CD4-positive, alpha-beta T cell treated with Interleukin-15 for 1 hour (primary cell): ENCODE measurements at places on chromosomes 11 and 22.

DNA sequence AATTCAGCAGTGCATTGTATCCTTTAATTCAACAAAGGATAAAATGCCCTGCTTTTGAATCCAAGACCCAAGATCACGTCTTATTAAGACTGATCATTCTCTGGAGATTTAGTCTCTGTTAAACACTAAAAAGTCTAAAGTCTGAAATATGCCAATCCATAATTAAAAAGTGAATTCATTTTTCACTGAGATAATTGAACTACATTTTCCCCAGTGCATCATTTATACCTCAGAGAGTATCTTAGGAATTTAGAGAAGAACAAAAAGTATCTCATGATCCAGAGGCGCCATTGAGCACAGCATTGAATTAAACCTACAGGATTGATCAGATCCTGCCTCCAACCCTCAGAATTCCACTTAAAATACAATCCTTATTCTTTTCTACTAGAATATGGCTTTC, 5.4 kb downstream of the OR5AP2 start:
- no peak for DNase-seq

GRCh38 chr11:5550440-5551095, 2.2 kb upstream of the OR52H1 start:
- DNase-seq = no peak

GRCh38 chr11:39732001-39732400, 1727.5 kb downstream of the LRRC4C start:
- no peak for DNase-seq

- DNase-seq = no peak
Measured at GRCh38 chr22:23245799-23246136, 65.5 kb downstream of the BCR start.

DNA sequence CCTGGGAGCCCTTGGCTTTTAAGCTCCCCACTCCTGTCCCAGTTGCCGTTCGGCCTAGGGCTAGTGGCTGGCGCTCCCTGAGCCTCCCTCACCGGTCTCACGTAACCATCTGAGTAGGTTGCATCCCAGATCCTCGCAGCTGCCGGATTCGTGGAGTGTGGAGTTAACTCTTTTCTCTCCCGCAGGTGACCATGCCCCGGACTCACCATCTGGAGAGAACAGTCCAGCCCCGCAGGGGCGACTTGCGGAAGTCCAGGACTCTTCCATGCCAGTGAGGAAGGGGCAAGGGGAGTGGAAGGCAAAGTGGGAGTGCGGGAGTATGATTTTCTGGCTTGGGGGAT, 902 bp downstream of the MUS81 start:
- DNase-seq = no peak

DNA sequence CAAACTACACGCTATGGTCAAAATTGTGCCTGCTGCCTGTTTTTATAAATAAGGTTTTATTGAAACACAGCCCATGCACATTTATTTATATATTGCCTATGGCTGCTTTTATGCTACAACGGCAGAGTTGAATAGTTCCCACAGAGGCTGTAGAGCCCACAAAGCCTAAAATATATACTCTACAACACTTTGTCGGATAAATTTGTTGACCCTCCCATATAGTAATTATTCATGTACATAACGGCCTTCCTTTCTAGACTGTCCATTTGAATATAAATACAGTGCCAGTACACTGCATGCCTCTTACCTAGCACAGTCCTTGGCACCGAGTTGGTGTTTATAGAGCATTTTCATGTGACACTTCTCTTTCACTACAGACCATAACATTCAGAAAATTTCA, 314.0 kb downstream of the LRRC4C start:
- DNase-seq = no peak

DNA sequence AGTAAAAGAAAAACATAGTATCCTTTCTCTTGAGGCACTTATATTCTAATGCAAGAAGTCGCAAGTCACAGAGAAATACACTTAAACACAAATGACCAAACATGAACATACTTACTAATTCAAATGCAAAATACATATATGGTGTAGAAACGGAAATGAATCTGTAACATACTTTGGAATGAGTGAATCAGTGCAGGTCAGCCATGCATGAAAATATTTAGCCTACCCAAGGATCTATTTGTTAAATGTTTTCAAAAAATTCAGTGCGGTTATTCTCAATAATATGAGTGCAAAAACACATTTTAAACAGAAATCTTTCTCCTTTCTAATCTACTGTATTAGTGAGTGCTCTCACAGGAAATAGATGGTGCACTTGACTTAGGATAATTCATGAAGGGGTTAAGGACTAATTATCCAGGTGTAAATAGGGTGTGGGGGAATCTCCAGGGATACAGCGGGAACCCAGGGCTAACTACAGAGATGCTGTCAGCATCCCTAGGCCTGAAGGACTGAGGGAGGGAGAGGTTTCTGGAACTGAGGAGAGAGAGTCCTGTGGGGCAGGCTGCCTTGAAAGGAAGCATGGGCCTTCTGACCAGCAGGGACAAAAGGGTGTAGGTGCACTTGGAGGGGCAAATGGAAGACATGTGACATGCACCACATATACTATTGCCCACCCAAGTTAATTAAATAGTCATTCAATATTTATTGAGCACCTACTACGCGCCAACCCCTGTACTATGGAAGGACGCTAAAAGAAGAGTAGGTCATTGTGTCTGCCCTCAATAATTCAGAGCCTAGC, 139.2 kb downstream of the MAML2 start:
- DNase-seq = no peak

DNA sequence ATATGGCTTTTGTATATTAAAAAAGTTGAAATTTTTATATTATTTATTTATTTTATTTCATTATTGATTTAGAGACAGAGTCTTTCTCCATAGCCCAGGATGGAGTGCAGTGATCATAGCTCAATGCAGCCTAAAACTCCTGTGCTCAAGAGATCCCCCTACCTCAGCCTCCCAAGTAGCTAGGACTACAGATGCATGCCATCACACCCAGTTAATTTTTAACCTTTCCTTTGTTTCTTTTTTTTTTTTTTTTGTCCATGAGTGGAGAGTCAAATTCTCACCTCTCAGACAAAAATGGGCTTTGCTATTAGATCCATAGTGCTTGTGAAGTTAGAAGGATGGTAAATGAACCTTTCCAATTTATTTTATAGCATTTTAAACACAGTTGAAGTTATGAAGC, 182.5 kb downstream of the SOX6 start:
- no peak for DNase-seq

GRCh38 chr22:20648306-20648903, 125.5 kb upstream of the SERPIND1 start:
- no peak for DNase-seq

DNA sequence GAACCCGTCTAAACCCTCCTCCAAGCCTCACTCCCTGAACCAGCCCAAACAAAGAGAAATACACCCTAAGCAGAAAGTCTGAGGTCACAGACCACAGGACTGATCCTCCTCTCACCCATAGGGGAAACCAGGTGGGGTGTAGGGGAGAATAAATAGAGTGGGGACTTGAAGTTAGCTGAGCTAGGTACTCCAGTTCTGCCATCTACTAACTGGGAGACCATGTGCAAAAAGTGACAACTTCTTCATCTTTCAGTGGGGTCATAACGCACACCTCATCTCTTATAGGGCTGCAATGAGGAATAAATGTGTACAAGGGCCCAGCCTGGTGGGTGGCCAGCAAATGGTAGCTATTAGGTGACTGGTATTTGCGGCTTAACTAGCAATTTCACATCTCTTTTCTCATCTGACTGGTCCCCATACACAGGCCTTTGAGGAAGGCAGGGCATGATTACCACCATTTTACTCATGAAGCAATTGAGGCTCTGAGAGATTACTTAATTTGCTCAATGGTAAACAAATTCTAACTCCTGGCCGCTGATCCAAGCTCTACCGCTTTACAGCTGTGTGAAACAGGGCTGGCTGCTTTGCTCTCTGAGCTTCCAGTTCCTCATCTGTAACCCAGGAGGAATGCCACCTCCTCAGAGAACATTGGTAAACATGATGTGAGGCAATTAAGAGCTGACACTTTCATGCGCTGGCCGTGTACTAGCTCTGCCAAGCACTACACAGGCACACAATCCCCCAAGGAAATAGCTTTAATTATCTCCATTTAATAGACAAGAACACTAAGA, 16.6 kb downstream of the TBC1D10A start:
- DNase-seq = no peak

DNA sequence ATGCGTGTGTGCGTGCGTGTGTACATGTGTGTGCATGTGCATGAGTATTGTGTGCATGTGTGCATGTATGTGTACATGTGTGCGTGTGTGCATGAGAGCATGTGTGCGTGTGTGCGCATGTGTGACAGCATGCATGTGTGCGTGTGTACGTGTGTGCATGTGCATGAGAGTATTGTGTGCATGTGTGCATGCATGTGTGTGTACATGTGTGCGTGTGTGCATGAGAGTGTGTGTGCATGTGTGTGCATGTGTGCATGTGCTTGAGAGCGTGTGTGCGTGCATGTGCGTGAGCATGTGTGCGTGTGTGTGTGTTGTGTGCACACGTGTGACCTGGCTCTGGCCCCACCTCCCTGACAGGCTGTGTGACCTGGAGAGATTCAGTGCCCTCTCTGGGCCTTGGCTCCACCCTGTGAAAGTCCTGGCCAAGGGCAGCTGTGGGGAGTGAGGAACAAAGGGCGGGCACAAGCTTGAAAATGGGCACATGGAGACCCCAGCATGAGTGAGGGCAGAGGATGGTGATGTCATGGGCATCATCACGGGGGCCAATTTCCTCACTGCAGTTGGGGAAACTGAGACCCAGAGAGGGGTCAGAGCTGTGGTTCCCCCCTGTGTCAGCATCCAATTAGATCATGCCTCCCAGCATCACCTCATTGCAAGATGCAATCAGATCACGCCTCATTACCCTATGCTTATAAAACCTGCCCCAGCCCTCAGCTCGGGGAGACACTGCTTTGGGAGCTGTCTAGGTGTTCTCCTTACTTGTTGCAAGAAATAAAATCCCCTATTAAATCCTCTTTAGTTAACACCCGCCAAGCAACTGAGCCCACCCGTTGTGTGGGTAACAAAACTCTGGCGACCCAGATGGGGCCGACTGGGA, 658 bp downstream of the ACY3 start:
- peak; percentile 5 for DNase-seq

- peak; percentile 76 for DNase-seq
Measured at GRCh38 chr11:1310772-1311468, 1.5 kb upstream of the TOLLIP start.

GRCh38 chr11:114354076-114354475, 46.2 kb downstream of the C11orf71 start:
- no peak for DNase-seq

- no peak for DNase-seq
Measured at GRCh38 chr11:77092382-77092781, 10.3 kb upstream of the OMP start.

DNA sequence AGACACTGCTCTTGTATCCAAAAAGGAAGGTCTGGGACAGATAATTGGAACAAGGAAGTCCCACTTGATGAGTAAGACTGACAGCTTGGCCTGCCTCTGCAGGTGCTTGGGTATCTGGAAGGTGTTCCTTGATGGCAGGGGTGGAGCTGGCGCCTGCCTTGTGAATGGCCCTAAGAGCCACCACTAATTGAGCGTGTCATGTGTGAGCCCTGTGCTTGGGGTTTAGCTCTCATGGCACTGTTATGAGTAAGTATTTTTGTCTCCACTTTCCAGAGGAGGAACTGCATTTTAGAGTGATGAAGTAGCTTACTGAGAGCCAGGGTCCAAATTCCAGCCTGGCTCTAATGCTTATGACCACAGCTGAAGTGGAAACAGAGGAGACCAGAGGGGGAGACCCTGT, 71.2 kb upstream of the NECTIN1 start:
- DNase-seq = no peak

GRCh38 chr22:20656902-20657836, 116.7 kb upstream of the SERPIND1 start:
- DNase-seq = no peak

DNA sequence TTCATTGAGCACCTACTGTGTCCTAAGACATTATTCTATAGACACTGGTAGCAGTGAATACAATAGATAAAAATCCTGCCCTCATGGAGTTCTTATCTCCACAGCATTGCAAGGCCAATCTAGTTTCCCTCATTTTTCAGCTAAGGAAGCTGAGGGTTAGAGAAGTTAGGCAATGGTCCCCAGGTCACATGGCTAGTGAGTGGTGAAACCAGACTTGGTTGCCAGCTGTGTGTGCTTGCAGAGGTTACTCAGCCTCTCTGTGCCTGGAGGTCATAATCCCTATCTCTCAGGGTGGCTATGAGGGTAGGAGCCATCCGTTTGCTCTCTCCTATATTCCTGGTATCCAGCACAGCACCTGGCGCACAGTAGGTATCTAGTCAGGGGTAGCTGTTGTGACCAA, 147.7 kb upstream of the SEZ6L start:
- no peak for DNase-seq

- DNase-seq = no peak
Measured at GRCh38 chr22:20264614-20265452, 3.3 kb downstream of the RTN4R start.

DNA sequence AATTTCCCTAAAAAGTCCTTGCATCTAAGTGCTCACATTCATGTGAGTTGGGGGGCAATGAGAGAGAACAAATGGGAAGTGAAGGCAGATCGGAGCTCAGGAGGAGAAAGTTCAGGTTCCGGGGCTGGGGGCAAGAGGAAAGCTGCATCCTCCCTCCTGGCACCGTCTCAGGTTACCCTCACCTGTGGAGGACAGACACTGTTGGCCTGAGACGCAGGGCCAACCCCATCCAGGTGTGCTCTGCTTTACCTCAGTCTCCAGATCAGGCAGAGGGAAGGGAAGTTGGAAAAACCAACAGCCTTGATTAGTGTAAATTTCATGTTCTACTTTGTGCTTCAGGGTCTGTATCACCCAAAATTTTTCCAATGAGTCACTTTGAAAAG, 146.9 kb downstream of the TRIM29 start:
- DNase-seq = no peak

DNA sequence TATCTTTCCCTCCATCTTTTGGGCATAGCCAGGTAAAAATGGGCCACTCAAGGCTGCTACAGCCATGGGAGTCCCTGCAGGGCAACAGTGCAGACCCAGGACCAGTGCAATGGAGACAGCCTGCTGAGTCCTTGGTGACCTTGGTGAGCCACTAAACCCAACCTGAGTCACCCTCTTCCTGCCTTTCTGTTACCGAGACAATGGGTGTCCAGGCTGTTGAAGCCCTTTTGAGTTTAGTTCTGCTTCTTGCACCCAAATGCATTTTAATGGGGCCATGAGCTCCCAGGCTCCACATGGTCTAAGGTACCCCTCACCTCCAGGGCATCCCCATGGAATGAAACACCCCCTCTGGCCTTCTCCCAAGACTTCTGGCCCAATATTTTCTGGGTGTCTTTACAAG, 874 bp upstream of the PLAAT4 start:
- DNase-seq = no peak
